Motor neuron (in vitro differentiated cells): ENCODE measurements at places on chromosomes 16 and 17.

DNA sequence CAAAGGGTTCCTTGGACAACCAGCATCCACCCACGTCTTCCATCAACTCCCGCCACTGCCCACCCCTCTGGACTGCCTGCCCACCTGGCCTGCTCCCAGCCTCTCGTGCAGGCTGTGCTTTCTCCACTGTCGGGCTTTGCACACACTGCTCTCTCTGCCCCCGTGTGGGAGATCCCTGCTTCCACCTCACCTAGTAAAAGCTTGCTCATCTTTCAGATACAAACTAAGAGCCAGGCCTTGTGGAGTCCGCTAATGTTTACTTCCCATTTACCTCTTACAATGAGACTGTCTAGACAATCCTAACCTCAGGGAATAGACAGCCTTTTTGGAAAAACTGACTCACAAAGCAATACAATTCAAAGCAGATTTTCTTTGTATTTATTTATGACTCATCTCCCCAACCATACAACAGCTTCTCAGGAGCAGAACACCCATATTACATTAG is 67.6 kb downstream of the USP31 start:
- ATAC-seq: peak; percentile 30

DNA sequence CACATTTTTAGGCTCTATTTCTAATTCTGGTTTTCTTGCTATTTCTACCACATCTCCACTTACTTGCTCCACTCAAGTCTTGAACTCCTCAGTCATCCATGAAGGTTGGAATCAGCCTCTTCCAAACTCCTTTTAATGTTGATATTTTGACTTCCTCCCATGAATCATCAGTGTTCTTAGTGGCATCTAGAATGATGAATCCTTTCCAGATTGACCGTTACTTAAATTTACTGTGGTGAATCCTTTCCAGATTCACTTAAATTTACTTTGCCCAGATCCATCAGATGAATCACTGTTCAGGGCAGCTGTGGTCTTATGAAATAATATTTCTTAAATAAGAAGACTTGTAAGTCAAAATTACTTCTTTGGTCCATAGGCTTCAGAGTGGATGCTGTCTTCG is 32.4 kb downstream of the CLTC start:
- ATAC-seq: no peak

DNA sequence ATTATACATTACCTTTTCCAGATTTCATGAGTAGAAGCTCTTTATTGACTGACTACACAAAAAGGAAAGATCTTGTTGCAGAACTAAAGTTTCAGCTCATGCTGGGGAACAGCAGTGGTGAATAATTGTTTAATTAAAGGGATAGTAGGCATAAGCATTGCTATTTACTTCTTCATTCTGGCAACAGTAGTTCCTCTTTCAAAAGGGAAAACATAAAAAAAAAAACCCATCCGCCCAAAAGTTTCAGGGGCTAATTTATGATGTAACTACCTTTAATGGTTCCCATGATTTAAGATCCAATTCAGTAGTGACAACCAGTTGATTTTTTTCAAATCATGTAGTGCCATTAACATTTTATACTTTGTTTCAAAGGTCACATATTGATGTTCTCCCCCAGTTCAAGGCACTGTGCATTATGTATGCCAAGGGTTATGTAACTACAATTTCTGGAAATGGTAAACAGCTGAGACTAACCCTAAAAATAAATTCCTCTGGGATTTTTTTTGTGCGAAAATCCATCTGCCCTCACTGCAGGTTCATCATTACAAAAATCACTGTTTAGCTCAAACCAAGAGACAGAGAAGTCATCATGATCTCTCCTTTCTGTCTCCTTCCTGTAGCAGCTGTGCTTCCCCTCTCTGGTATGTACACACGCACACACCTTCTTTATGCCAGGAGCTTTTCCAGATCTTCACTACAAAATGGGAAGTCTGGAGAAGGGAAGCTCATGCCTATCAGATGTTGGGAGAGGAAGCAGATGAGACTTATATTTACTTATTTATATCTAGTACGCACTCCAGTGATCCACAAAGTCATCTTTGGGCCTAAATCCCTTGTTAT is 2.2 kb upstream of the PHLPP2 start:
- no peak for ATAC-seq

DNA sequence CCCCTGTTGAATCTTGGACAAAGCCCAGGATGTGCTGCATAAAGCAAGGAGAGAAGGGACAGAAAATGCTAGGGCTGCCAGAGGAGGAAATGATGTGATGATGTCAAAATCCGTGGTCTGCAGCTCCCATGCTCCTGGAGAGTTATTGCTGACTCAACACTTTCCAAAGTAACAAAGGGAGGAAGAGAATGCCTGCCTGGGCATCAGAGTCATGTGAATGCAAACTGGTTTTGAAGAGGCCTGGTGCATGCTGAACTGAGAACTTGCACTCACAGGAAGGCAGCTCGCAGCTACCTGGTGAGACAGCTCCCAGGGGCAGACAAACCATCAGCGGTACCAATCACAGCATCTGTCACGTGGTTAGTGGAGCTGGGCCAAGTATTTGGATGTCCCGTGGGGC is 2.8 kb downstream of the MARVELD3 start:
- peak; percentile 63 for ATAC-seq

- no peak for ATAC-seq
These were observed 25.1 kb upstream of the ITGA2B start for GRCh38 chr17:44414394-44415155.

DNA sequence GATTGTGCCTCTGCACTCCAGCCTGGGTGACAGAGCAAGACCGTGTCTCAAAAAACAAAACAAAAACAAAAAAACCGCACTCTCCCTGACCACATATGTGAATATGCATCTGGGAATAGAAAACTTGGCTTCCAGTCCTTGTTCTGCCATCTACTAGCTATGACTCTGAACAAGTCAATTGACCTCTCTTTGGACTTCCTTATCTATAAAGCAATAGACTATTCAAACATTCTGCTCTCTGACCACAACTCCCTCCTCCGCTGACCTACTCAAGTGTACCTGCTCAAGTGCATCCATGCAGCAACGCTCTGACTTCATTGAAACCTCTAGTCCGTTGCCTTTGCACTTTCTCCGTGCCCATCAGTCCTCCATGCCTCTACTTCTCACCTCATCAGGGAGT is 52.6 kb upstream of the KDM6B start:
- no peak for ATAC-seq

DNA sequence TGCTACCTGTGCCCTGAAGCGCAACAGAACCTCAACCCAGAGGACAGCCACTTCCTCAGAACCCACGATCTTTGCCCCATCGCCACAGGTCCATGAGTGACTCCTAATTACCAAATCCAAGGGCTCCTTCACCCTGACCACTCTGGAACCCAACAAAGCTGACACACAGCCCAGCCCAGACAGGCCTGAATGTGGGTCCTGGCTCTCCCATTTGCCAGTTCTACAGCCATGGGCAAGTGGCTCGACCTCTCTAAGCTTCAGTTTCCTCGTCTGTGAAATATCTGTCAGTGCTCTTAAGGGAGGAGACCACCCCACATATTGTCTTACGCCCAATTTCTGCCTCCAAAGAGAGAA is 18.0 kb upstream of the ENDOV start:
- ATAC-seq: no peak

DNA sequence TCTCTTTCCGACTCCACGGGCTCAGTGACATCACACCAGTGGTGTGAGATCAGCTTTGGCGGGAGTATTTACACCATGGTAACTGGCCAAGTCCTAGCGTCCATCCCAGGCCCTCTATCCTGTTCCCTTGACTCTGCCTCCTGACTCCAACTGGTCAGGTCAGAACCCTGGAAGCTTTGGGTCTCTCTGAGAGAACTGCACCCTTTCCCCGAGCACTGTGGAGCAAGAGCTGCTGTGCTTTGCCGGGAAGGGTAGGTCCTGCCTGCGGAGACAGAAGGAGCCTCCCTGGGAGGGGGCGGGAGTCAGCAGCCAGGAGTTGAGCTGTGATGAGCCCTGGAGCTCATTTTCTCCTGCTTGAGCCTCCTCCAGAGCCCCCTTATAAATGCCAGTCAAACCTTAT is 212.1 kb upstream of the TNRC6C start:
- ATAC-seq: peak; percentile 57

GRCh38 chr17:50152736-50153135 is 2.3 kb upstream of the PPP1R9B start:
- no peak for ATAC-seq

GRCh38 chr16:84916850-84917249 is 94.5 kb downstream of the ZDHHC7 start:
- peak; percentile 27 for ATAC-seq

DNA sequence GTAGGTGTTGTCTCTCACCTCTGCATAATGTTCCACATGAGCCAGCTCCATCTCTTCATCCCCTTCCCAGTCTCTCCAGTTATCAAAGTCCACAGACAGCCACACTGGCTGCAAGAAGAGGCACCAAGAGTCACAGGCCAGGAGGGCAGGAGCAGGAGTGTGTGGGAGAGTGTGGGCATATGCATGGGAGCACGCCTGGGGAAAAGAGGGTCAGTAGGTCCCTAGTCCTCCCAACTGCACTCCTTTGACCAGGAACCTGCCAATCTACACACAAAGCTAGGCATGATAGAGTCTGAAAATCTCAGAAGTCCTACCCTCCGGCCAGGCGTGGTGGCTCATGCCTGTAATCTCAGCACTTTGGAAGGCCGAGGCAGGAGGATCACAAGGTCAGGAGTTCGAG is 7.3 kb upstream of the AARSD1 start:
- ATAC-seq: no peak

- ATAC-seq: peak; percentile 48
These were observed 672 bp upstream of the ALKBH5 start for GRCh38 chr17:18182978-18183333.

DNA sequence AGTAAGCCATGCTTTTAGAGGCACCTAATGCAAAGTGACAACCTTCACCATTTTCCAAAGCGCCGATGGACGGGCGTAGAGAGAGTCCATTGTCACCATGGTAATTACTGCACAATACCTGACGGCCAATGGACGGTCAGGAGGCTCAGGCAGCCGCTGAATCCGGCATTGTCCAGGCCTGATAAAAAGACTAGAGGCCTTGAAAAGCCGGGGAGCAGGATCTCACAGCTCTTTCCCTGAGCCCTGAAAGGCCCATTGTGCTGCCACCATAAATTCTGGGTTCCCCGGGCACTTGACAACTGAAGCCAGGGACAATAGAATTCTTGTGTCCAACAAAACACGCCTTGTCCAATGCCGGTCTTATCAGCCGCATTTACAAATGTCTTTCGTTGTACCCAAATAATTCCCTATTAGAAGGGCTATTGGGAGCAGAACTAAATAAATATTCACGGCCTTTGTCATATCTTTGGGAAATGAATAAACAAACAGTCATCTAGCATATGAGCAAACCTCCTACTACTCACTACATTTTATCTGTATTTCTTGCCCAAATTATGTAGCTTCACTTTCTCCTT is 62.4 kb downstream of the CDH11 start:
- no peak for ATAC-seq

DNA sequence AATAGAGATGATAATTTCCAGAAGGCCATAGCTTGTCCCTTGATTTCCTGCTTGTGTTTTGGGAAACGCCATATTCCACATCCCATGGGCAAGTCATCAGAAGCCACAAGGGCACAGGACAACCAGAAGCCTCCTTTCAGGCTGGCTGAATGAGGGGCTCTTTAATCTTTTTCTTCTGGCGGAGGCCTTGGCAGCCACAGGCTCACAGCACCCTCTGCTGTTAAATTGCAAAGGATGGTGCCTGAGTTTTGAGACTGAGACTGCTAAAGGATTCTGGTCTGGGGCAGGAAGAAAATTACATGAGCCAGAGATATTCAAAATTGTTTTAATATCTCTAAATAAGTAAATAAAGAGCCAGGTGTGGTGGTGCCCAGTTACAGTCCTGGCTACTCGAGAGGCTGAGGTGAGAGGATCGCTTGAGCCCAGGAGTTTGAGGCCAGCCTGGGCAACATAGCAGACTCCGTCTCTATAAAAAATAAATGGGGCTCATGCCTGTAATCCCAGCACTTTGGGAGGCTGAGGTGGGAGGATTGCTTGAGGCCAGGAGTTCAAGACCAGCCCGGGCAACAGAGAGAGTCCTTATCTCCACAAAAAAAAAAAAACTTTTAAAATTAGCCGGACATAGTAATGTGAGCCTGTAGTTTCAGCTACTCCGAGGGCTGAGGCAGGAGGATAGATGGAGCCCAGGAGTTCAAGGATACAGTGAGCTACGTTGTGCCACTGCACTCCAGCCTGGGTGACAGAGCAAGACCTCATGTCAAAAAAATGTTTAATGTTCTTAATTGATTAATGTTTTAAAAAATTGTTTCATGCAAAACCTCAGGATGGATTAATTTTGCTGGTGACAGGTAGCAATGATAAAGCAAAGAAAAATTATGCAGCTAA is 26.3 kb downstream of the AARSD1 start:
- ATAC-seq: peak; percentile 81

GRCh38 chr17:7462474-7463371 is 16.7 kb downstream of the ZBTB4 start:
- peak; percentile 49 for ATAC-seq

- no peak for ATAC-seq
These were observed 66.3 kb downstream of the WIPI1 start for GRCh38 chr17:68390888-68391545.

DNA sequence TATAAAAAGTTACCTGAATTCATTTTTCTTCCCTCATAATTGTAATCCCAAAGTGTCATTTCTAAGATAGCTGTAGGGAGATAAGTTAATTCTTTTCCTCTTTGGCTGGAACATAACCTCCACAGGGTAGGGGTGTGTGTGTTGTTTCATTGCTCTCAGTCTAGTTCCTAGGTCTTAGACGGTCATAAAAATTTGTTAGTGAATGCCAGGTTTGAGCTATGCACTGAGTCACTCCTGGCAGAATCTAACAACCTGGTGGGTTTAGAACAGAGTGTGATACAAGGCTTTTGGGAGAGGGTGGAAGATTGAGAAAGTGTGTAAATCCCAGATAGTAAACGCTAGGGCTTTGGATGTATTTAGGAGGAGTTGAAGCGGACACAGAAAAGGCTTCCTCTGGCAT is 894 bp upstream of the PHKG2 start:
- ATAC-seq: no peak

DNA sequence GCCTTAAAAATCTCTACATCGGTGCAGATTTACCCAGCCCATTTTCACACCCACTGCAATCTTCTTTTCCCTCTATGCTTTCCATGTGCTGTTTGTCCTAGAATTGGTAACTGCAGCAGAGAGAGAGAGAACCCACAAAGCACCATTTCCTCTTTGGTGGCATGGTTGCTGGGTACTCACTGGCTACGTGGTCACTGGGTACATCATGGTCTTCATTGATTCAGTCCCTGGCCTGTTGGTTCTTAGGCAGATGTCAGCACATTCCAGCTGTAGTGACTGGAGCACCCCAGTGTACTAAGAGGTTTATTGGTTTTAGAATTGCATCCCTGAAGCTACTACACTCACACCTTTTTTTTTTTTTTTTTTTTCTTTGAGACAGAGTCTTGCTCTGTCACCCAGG is 156.1 kb upstream of the CACNG5 start:
- no peak for ATAC-seq

GRCh38 chr17:74192950-74193781 is 10.3 kb upstream of the RPL38 start:
- peak; percentile 42 for ATAC-seq
